ENCODE measurements at places on chromosomes 12 and 14.

DNA sequence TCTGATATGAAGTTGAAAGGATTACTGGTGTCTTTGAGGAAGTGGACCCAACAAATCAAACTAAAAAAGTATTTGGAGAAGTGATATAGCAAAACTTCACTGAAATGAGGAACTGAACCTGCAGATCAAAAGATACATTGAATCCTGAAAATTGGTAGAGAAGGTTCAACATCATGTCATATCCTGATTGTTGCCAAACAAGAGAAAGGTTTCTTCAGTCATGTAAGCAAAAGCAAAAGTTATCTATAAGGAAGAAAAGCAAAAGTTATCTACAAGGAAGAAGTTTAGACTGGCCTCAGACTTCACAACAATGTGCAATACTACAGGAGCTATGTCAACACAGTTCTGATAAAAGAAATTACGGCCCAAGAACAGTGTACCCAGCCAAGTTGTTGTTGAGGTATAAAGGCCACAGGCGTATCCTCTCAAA is 142.7 kb downstream of the RAD51B start:
- no peak for ATAC-seq

DNA sequence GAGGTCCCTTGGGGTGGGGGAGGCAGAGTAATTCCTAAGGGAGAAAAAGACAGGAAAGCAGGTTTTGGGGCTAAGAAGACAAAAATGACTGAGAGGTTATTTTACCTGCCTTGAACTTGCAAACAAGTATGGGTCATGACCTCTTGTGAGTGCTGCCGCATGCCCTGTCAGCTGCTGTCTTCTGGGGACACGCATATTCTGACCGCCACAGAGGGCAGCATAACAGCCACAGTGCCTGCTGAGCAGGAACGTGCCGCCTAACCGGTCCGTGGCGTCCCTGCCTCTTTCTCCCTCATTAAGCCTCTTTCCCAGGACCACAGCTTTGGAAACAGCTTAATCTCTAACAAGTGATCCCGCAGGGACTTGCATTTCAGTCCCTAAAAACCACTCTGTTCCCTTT is 51.3 kb upstream of the KCNA1 start:
- ATAC-seq: no peak

DNA sequence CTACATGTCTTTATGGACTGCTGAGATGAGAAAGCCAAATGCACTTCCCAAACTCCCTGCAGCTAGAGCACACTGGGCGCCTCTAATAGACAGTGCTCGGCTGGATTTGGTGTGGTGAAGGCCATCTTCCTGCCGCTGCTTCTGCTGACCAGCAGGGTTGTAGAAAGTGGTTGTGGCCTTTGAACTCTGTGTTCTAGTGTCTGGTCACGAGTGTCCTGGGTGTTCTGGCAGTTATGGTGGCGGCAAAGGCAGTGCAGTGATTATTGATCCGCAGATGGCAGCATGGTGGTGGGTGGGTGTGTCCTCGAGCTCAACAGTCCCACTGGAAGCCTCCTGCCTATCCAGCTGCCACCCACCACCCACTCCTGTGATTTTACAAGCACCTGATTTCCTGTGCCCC is 43.4 kb downstream of the SMIM41 start:
- no peak for ATAC-seq

DNA sequence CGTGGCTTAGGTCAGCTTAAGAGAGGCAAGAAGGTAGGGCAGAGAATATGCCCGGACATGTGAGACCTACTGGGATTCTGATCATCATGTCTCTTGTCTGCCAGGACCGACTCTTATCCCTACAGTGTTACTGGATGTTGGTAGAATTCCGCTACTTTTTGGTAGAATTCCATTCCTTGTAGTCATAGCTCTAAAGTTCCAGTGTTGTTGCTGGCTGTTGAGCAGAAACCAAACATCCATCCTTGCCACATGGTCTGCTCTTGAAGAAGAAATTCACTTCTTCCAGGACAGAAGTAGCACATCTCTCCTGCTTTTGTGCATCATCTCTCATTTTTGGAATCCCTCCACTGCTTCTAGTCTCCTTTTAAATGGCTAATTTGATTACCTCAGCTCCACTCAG is 453.7 kb downstream of the RPL10L start:
- ATAC-seq: no peak

DNA sequence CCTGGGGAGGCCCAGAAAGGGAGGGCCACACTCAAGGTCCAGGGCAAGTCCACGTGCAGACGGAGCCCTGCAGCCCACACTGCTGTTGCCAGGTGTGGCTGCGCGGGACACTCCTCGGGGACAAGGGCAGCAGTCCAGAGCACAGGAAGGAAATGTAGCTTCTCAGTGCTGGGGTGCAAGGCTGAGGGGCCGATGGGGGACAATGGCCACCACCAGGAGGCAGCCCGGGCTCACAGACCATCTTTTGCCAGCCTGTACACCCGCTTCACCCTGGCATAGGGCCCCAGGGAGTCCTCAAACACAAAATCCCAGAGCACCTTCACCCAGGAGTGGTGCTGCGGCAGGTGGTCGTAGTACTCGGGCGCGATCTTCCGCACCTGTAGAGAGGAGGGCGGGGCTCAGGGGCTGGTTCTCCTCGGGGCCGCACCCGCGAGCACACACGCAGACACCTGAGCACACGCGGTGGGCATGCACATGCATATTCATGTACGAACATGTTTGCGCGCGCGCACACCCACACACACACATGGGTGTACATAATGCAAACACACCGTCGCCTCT is 12.8 kb downstream of the DEGS2 start:
- ATAC-seq: no peak

- no peak for ATAC-seq
These were observed 5.4 kb upstream of the NR4A1 start for GRCh38 chr12:52045794-52046199.

DNA sequence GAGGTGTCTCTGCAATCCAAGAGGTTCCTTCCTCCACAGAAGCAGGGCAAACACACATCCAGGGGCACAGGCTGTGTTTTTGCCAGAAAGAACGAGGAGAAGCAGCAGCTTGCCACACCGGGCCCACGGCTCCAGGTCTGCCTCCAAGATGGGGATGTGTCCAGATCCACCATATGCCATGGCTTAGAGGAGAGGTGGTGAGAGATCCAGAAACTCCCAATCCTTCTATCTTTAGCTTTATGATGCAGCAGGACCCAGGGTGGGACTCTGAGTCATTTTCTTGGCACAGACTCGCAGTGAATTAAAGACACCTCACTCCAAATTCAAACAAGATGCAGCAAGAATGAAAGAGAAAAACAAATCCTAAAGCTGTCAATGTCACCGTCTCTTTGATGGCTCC is 481.4 kb upstream of the TMEM132C start:
- ATAC-seq: no peak

- peak; percentile 86 for ATAC-seq
These were observed 205.3 kb upstream of the NAV3 start for GRCh38 chr12:77625441-77625840.

GRCh38 chr14:22837750-22838538 is 1.6 kb downstream of the MMP14 start:
- ATAC-seq: peak; percentile 12

DNA sequence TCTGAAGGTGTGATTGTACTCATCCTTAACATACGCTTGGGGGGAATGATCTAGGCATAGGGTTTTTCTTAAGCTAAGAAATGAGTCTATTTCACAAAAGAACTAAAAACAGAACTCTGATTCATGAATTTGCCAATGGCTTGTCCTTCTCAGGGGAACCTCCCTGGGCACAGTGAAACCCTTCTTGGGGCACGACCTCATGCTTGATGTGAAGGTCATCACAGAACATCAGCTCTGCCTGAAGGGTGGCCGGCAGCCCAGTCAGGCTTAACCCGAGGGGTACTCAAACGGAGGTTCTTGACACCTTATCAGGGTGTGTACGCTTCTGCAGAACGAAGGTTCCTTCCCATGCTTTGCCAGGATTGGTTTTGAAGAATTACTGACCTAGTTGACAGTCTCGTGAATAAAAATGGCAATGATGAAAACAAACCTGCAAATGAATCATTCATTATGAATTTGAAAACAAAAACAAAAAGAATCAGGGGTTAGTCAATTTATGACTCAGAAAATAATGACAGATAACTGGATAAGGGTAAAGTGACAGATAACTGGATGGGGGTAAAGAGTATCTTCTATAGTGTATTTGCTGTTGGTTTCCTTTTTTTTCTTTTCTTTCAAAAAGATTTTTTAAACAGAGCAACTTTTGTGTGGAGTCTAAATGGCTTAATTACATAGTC is 86.4 kb downstream of the GALNT8 start:
- no peak for ATAC-seq

- ATAC-seq: no peak
These were observed 18.6 kb upstream of the COL2A1 start for GRCh38 chr12:48022676-48023385.
